ENCODE measurements at places on chromosomes 2 and 18. TPM values are rescaled to one million over a fixed set of nuclear protein-coding genes. Genes with fewer than 3 reads are reported as not detected.

DNA sequence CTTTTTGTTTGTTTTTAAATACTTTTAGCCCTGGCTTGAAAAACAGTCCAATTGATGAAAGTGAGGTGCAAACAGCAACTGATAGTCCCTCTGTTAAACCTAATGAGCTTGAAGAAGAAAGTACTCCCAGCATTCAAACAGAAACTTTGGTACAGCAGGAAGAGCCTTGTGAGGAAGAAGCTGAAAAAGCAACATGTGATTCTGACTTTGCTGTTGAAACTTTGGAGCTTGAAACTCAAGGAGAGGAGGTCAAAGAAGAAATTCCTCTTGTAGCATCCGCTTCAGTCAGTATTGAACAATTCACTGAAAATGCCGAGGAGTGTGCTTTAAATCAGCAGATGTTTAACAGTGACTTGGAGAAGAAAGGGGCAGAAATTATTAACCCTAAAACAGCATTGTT lies 30.6 kb upstream of the DYSF start:
- H3K27me3 ChIP-seq, result no peaks in the 10 kb centered on the region
- peak overlapping the region; percentile 32 for H3K27ac ChIP-seq
- H3K36me3 ChIP-seq, result peaks cover 13% of the 10 kb centered on the region

The ANO7 gene
- total RNA-seq, result 1.3 TPM

GRCh38 chr2:46309052-46309953 lies 12.1 kb downstream of the EPAS1 start:
- H3K4me3 ChIP-seq, result no peak overlapping the region
- peak overlapping the region; percentile 98 for H3K27ac ChIP-seq
- peaks cover 97% of the 10 kb centered on the region for H3K4me1 ChIP-seq
- H3K36me3 ChIP-seq, result no peaks in the 10 kb centered on the region
- no peak for DNase-seq
- H3K27me3 ChIP-seq, result no peaks in the 10 kb centered on the region

DNA sequence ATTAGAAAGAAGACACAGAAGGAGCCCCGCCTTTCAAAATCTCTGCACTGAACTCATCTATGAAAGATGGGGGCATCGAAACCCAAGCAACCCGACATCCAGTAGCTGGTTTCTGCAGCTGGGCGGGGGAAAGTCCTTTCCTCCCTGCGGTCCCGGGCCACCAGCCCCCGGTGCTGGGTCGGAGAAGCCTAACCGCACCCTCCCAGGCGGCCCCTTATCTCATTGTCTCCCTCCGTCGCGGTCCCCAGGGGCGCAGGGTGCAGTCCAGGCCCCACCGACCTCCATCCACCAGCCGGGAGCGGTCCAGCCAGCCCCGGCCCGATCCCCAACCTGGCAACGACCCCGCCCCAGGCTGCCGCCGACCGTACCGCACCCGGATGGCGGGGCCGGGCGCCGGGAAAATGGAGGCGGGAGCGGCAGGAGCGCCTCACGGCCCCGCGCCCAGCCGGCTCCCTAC lies 452 bp downstream of the RAPH1 start:
- DNase-seq, result no peak
- H3K36me3 ChIP-seq, result no peaks in the 10 kb centered on the region
- H3K27ac ChIP-seq, result peak overlapping the region; percentile 98
- H3K4me3 ChIP-seq, result peak overlapping the region; percentile 96

DNA sequence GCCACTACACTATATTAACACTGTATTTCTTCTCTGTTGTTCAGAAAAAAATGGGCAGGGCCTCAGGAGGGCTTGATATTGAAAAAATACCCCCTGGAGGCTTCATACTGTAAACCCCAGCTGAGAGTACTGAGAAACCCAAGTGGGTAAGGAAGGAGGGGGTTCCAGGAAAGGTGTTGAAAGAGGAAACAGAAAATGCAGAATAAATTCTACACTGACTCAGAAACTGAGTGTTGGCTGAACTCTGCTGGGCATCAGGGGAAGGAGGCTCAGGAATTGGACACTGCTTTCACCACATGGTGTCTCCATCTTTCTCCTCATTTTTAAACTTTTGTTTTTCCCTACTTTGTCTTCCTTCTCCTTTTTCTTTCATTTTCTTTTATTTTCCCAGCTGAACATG lies 253.7 kb downstream of the DYM start:
- H3K27ac ChIP-seq, result no peak overlapping the region
- no peaks in the 10 kb centered on the region for H3K27me3 ChIP-seq
- DNase-seq, result no peak
- H3K4me3 ChIP-seq, result no peak overlapping the region
- peaks cover 4% of the 10 kb centered on the region for H3K4me1 ChIP-seq
- no peaks in the 10 kb centered on the region for H3K36me3 ChIP-seq

The MLPH gene
- 806 TPM for total RNA-seq

DNA sequence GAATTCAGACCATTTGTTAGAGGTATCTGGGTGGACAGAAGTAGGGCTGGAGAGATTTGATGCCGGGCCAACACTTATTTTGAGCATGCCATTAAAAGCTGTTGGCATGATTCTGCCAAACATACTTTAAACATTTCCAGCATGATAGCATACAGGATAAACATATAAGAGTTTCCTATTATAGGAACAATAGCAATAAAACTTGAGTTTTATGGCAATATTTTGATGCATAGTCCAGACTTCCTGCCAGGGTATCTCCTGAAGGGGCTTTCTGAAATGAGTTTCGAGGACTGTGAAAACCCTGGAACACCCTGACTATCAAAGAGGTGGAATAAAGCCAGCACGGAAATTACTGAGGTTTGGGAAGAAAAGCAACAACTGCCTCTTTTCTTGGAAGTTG lies 1398.0 kb upstream of the NXPH2 start:
- no peaks in the 10 kb centered on the region for H3K27me3 ChIP-seq
- H3K4me1 ChIP-seq, result no peaks in the 10 kb centered on the region
- no peak for DNase-seq
- H3K4me3 ChIP-seq, result no peak overlapping the region
- no peaks in the 10 kb centered on the region for H3K36me3 ChIP-seq

DNA sequence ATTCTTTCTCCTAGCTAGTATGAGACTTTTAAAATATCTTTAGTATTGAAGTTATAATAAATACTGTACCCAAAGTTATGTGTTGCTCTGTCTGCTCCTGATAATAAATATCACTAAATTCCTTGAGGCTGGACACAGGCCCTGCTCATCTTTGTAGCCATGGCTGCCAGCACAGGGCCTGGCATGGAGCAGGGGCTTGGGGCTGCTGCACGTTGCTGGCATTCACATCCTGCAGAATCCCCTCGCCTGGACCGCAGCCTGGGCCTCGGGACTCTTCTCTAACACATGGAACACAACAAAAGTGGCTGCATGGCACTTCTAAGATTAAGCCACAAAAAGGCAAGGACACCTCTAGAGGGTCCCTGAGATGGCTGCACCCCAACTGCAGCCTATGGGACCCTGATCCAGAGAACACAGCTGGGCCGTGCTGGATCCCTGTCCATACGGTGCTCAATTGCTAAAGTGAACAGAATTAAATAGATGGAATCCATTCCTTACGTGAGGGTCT lies 477.5 kb upstream of the MYT1L start:
- no peaks in the 10 kb centered on the region for H3K27me3 ChIP-seq
- H3K36me3 ChIP-seq, result no peaks in the 10 kb centered on the region

The ABI2 gene
- 41.6 TPM for total RNA-seq

GRCh38 chr2:130843321-130843985 lies 6.7 kb downstream of the ARHGEF4 start:
- DNase-seq, result no peak
- no peaks in the 10 kb centered on the region for H3K36me3 ChIP-seq
- H3K27ac ChIP-seq, result no peak overlapping the region
- no peak overlapping the region for H3K4me3 ChIP-seq

- no peak overlapping the region for H3K27ac ChIP-seq
- no peak overlapping the region for H3K4me3 ChIP-seq
- no peak for DNase-seq
- H3K36me3 ChIP-seq, result no peaks in the 10 kb centered on the region
- no peaks in the 10 kb centered on the region for H3K4me1 ChIP-seq
- peaks cover 8% of the 10 kb centered on the region for H3K27me3 ChIP-seq
These were observed 29.2 kb upstream of the MSH2 start for GRCh38 chr2:47373747-47374146.

DNA sequence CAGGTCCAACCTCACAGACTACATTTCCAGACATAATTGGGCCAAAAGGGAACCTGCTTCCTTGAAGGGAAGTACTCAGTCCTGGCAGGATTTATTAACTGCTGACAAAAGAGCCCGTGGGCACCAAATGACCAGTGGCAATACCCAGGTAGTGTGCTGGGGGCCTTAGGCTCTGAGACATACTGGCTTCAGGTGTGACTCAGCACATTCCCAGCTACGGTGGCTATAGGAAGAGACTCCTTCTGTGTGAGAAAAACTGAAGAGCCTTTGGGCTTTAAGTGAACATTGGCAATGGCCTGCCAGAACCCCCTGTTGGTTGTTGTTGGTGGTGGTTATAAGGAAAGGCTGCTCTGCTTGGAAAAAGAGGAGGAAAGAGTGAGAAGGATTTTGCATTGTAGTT lies 401.8 kb downstream of the KCNJ3 start:
- H3K4me3 ChIP-seq, result no peak overlapping the region
- H3K27me3 ChIP-seq, result no peaks in the 10 kb centered on the region
- no peaks in the 10 kb centered on the region for H3K4me1 ChIP-seq
- no peak for DNase-seq

GRCh38 chr18:65227970-65228369 lies 522.8 kb upstream of the CDH7 start:
- no peak for DNase-seq
- H3K36me3 ChIP-seq, result no peaks in the 10 kb centered on the region
- no peak overlapping the region for H3K27ac ChIP-seq
- H3K4me3 ChIP-seq, result no peak overlapping the region
- H3K27me3 ChIP-seq, result no peaks in the 10 kb centered on the region

The MRPL33 gene
- total RNA-seq, result 78.0 TPM

DNA sequence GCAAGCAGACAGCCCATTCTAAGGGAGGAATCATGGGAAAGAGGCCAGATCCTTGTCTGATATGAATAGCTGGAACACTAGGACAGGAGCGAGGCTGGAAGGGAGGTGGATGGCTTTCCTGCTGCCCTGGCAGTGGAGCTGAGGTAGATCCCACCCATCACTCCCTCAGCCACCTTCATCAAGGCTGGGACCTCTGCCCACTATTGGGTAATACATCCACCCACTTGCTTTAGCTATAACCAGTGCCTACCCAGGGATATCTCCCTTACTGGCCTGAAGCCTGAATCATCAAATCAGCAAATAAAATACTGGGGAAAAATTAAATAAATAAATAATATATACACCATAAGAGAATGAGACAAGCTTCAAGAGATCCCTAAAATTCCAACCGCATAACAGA lies 183.2 kb upstream of the KYNU start:
- H3K4me1 ChIP-seq, result no peaks in the 10 kb centered on the region
- no peak overlapping the region for H3K27ac ChIP-seq
- H3K27me3 ChIP-seq, result no peaks in the 10 kb centered on the region
- no peaks in the 10 kb centered on the region for H3K36me3 ChIP-seq

The MBP gene
- 82.0 TPM for total RNA-seq

The RAB6C gene
- total RNA-seq, result not detected

GRCh38 chr2:144659731-144660275 lies 139.9 kb upstream of the ZEB2 start:
- H3K27ac ChIP-seq, result peak overlapping the region; percentile 61
- no peaks in the 10 kb centered on the region for H3K36me3 ChIP-seq
- no peak overlapping the region for H3K4me3 ChIP-seq

- H3K27me3 ChIP-seq, result no peaks in the 10 kb centered on the region
- H3K36me3 ChIP-seq, result no peaks in the 10 kb centered on the region
- DNase-seq, result no peak
- peaks cover 6% of the 10 kb centered on the region for H3K4me1 ChIP-seq
- no peak overlapping the region for H3K27ac ChIP-seq
These were observed 5.7 kb downstream of the RAMP1 start for GRCh38 chr2:237864940-237865622.

DNA sequence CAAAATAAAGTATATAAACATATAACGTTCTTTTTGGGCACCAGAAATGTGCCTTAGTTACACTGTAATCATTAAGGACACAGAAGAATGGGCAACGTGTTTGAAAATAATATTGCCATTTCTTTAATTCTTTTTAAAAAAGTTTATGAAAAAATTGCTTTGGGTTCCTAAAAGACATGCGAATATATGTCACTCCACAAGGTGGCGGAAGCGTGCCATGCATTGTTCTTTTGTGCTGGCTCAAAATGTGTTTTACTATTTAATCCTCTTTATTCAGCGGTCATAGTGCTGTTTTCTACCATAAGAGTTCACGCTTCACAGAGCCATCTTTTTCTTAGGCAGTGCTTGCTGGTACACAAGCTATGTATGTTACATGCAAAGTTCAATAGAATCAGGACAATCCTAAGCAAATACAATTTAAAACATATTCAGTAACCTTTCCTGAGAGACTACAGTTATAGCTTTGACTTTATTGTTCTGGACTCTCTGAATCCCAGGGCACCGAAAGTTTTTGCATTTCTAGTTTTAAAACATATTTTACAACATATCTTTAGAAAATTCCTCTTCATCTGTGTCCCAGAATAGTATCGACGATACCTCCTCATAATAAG lies 147.8 kb upstream of the ERBB4 start:
- no peak overlapping the region for H3K4me3 ChIP-seq
- no peak overlapping the region for H3K27ac ChIP-seq
- no peaks in the 10 kb centered on the region for H3K27me3 ChIP-seq

The CCBE1 gene
- 9.6 TPM for total RNA-seq

DNA sequence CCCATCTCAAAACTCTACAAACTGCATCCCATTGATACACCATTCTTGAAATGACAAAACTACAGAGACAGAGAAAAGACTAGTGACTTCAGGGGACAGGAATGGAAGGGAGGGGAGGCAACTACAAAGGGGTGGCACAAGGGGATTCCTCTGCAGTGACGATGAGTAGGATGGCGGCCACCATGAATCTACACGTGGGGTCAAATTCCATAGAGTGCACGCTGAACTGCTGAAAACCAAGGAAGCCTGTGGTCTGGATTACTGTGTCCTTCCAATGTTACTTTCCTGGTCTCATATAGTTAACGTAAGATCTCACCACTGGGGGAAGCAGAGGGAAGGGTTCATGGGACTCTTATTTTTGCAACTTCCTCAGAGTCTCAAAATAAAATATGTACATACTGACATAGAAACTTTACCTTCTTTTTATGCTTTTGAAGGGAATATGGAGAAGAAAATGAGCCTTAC lies 23.6 kb downstream of the COX7A2L start:
- H3K27ac ChIP-seq, result no peak overlapping the region
- H3K36me3 ChIP-seq, result peaks cover 4% of the 10 kb centered on the region
- H3K27me3 ChIP-seq, result no peaks in the 10 kb centered on the region
- no peaks in the 10 kb centered on the region for H3K4me1 ChIP-seq
- no peak overlapping the region for H3K4me3 ChIP-seq

The ABCG5 gene
- total RNA-seq, result not detected

DNA sequence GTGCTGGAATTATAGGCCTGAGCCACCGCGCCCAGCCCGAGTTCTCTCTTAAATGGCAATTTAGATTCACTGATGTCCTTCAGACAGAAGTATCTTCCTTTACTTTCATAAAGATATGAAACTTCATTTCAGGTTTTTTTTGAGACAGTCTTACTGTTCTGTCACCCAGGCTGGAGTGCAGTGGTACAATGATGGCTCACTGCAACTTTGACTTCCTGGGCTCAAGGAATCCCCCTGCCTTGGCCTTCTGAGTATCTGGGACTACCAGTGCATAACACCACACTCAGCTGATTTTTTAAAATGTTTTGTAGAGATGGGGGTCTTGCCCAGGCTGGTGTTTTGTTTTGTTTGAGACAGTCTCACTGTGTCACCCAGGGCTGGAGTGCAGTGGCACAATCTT lies 13.2 kb downstream of the ITGB1BP1 start:
- no peak overlapping the region for H3K27ac ChIP-seq
- no peak for DNase-seq
- no peaks in the 10 kb centered on the region for H3K4me1 ChIP-seq
- no peaks in the 10 kb centered on the region for H3K27me3 ChIP-seq
